IPS DF 6.9 (cell line): ENCODE measurements at places on chromosomes 16 and 17.

DNA sequence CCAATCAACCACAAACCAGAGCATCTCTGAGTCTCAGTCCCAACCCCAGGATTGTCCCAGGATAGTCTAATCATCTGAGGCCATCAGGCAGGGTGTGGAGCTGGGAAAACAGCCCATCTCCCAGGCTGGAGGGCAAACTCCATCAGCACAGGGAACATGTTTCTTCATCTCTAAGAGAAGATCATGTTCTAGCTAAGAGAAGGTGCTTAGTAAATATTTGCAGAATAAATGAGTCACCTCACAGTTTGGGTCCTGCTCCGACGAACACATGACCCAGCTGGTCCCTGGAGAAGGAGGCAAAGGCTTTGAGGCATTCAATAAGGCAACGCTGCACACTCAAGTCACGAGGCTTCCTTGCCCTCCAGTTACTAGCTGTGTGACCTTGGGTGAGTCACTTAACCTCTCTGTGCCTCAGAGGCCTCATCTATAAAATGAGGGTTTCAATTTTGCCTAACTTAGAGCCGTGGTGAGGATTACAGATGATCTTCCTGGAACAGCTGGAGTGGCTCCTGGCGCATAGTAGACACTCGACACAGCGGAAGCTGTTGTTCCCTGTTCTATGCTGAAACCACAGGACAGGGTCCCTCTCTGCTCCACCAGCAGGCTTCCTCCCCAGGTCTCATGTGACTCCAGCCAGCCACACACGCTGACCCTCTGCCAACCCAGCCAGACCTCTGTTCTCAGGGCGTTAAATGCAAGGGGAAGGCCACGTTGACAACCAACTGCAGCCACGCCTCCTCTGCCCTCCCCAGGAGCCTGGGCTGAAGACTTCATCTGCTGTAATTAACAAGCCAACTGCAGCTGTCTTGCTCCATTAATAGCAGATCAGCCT is 10.3 kb upstream of the RPL38 start:
- no peak overlapping the region for H3K4me3 ChIP-seq
- H3K36me3 ChIP-seq: no peaks in the 10 kb centered on the region
- no peak overlapping the region for H3K27ac ChIP-seq
- no peaks in the 10 kb centered on the region for H3K4me1 ChIP-seq

GRCh38 chr16:4306470-4307214 is 9.2 kb upstream of the GLIS2 start:
- no peaks in the 10 kb centered on the region for H3K27me3 ChIP-seq
- H3K36me3 ChIP-seq: no peaks in the 10 kb centered on the region
- H3K4me3 ChIP-seq: peak overlapping the region; percentile 74
- H3K4me1 ChIP-seq: peaks cover 7% of the 10 kb centered on the region

DNA sequence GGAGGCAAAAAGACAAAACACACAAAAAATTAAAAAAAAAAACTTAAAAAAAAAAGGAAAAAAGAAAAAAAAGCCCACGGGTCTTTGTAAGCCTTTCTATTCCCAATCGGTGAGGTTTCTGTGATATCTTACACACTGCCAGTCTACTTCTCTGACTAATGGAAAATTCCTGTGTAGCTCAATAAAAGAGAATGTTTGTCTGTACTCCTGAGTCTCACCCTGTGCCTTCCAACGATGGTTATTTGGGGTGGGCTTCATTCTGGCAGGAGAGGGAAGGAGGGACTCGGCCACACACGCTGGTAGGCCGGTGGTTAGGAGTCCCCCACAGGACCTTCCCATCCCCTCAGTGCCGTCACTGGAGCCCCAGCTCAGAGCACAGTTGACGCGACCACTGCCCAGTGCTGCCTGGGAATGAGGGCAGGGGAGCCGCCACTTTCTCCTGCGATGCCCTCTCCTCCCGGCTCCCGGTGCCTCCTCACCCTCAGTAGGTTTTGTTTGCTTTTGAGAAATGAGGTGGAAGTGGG is 68.0 kb downstream of the AMFR start:
- no peak overlapping the region for H3K4me3 ChIP-seq
- DNase-seq: no peak
- H3K36me3 ChIP-seq: no peaks in the 10 kb centered on the region
- no peak overlapping the region for H3K27ac ChIP-seq

- peaks cover 10% of the 10 kb centered on the region; the same call in 1 of the 2 replicates for H3K4me1 ChIP-seq
- no peak for DNase-seq
- no peaks in the 10 kb centered on the region for H3K36me3 ChIP-seq
- no peaks in the 10 kb centered on the region for H3K27me3 ChIP-seq
These were observed 8.3 kb downstream of the CUEDC1 start for GRCh38 chr17:57946798-57947358.

- H3K4me3 ChIP-seq: no peak overlapping the region
- H3K27me3 ChIP-seq: no peaks in the 10 kb centered on the region; the same call in 1 of the 2 replicates
- H3K4me1 ChIP-seq: peaks cover 23% of the 10 kb centered on the region
- DNase-seq: peak; percentile 97
These were observed 7.2 kb downstream of the SRCIN1 start for GRCh38 chr17:38598536-38598935.

DNA sequence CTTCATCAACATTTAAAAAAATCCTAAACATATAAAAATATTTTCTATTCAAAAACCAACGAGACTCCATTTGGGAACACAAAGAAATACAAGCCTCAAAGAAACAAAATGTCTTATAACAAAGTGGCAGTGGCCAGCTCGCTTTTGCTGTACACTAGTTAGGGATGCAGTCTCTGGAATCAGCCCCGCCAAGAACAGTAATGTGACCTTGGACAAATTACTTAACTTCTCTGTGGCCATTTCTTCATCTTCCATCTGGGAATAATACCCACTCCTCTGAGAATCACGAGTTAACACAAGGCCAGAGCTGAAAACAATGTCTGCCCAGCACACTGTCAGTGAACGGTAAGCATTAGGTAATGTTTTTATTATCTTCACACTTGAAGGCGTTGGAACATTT is 5.6 kb downstream of the STAT5B start:
- no peak overlapping the region for H3K4me3 ChIP-seq
- DNase-seq: no peak
- H3K27me3 ChIP-seq: no peaks in the 10 kb centered on the region
- H3K27ac ChIP-seq: no peak overlapping the region

DNA sequence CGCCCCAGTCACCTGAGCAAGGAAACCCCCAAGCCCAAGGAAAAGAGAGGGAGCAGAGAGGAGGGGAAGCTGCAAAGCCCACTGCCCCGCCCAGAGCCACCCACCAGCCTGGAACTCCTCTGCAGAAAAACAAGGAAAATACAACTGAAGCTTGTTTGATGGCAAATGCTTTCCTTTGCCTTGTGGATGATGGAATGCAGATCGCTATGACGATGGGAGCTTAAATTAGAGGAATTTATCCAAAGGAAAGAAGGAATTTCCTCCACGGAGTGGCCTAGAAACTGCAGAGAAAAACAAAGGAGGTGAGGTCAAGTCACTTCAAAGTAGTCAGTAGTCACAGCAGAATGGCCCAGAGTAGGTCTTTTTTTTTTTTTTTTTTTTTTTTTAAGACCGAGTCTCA is 31.5 kb upstream of the ASGR2 start:
- H3K27ac ChIP-seq: no peak overlapping the region
- H3K4me1 ChIP-seq: 0 out of 2 replicates have a peak, but pooled peaks cover 3% of the 10 kb centered on the region
- no peak overlapping the region for H3K4me3 ChIP-seq
- H3K27me3 ChIP-seq: peaks cover 1% of the 10 kb centered on the region; the same call in 1 of the 2 replicates
- no peaks in the 10 kb centered on the region for H3K36me3 ChIP-seq
- DNase-seq: no peak

DNA sequence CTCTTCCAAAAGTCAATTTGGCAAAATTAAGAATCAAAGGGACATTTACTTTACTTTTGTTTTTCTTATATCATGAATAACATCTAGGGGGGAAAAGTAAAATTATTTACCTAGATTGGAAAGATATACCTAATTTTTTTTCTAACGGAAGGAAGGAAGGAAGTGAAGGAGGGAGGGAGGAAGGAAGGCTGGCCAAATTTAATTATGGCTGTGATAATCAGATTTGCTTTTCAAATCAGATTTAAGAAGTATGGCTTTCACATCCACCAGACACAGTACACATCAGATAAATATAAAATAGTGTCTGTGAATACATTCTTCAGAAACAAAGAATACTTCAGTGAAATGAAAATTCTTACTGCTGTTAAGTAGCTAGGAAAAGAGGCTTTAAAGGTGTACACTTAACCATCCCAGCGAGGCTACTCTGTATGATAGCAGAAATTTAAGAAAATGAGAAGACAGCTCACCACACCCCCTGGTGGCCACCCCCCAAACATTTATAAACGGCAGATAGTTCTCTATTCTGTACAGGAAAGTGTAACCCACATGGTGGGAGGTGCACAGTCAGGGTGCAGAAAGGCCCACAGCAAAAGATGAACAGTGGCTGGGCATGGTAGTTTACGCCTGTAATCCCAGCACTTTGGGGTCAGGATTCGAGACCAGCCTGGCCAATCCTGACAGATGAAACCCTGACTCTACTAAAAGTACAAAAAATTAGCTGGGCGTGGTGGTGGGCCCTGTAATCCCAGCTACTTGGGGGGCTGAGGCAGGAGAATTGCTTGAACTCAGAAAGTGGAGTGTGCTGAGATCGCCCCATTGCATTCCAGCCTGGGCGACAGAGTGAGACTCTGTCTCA is 150.8 kb downstream of the SSH2 start:
- H3K27me3 ChIP-seq: no peaks in the 10 kb centered on the region
- H3K4me3 ChIP-seq: no peak overlapping the region
- H3K4me1 ChIP-seq: no peaks in the 10 kb centered on the region
- no peak overlapping the region for H3K27ac ChIP-seq
- DNase-seq: no peak

GRCh38 chr17:56596691-56597494 is 3.4 kb downstream of the NOG start:
- peaks cover 14% of the 10 kb centered on the region; the same call in 1 of the 2 replicates for H3K27me3 ChIP-seq
- H3K27ac ChIP-seq: no peak overlapping the region
- H3K4me1 ChIP-seq: no peaks in the 10 kb centered on the region

- no peak overlapping the region for H3K27ac ChIP-seq
- H3K4me3 ChIP-seq: no peak overlapping the region
These were observed 28.7 kb upstream of the MYO15B start for GRCh38 chr17:75558666-75559530.

DNA sequence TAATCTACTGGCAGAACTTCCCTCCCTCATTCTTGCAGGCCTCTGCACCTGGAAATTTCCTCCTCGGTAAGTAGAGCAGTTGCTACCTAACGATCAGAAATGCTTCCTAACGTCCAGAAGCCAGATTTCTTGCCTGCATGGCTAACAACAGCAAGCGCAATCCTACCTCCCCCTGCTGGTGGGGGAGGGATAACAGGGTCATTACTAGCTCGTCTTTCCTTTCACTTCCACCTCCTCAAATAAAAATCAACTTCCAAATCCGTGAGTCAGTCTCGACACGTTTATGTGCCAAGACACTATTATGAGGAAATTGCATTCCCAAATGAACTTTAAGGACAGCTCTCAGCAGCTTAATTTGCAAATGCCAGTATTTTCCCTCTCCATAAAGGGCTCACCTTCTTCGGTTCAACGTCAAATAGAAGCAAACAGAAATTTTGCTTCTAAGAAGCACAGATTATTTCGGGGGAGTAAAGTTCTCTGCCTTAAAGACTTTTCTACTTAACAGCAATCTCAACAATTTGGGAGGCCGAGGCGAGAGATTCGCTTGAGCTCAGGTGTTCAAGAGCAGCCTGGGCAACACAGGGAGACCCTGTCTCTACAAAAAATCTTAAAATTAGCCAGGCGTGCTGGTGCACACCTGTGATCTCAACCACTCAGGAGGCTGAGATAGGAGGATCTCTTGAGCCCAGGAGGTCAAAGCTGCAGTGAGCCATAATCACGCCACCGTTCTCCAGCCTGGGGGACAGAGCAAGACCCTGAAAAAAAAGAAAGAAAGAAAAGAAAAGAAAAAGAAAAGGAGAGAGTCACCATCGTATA is 188.6 kb upstream of the PSMD7 start:
- no peak overlapping the region for H3K4me3 ChIP-seq
- peaks cover 3% of the 10 kb centered on the region; the same call in 1 of the 2 replicates for H3K4me1 ChIP-seq
- peak; percentile 87 for DNase-seq
- no peaks in the 10 kb centered on the region for H3K27me3 ChIP-seq
- H3K36me3 ChIP-seq: no peaks in the 10 kb centered on the region

- peaks cover 2% of the 10 kb centered on the region; the same call in 1 of the 2 replicates for H3K4me1 ChIP-seq
- no peak overlapping the region for H3K27ac ChIP-seq
- no peaks in the 10 kb centered on the region for H3K27me3 ChIP-seq
- no peak for DNase-seq
- no peaks in the 10 kb centered on the region for H3K36me3 ChIP-seq
These were observed 190.1 kb upstream of the FOXF1 start for GRCh38 chr16:86320237-86320595.

DNA sequence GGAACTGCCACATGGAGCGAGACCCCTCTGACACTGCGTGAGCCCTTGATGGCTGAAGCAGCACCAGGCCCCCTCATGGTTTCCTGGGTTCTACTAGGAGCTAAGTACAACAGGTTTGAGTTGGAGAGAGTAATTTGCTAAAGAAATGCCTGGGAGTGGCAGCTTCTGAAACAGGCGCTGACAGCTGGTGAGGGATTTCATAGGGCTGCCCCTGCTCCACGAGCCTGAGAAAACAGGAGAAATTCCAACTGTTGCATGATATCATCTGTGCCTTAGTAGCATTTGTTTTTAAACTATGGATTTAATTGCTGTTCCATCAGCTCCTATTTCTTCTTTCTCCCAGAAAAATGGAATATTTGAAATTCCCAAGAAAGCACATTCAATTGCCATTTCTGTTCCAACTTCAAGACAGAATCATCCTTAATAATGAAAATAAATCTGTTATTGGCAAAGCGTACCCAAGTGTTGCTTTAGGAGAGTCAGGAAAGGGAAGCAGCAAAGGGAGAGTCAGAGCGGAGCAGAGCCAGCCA is 78.8 kb upstream of the ANKFN1 start:
- H3K27me3 ChIP-seq: no peaks in the 10 kb centered on the region
- no peak overlapping the region for H3K27ac ChIP-seq
- no peak overlapping the region for H3K4me3 ChIP-seq
- no peaks in the 10 kb centered on the region for H3K4me1 ChIP-seq
- no peak for DNase-seq

- no peak overlapping the region for H3K4me3 ChIP-seq
- no peak for DNase-seq
- H3K27ac ChIP-seq: no peak overlapping the region
- H3K27me3 ChIP-seq: no peaks in the 10 kb centered on the region
- no peaks in the 10 kb centered on the region; the same call in 1 of the 2 replicates for H3K4me1 ChIP-seq
These were observed 22.2 kb upstream of the DNAH17 start for GRCh38 chr17:78599419-78599818.

- no peaks in the 10 kb centered on the region for H3K36me3 ChIP-seq
- no peaks in the 10 kb centered on the region for H3K27me3 ChIP-seq
- no peak overlapping the region for H3K27ac ChIP-seq
- no peak overlapping the region for H3K4me3 ChIP-seq
- DNase-seq: no peak
These were observed 113.2 kb upstream of the LHX1 start for GRCh38 chr17:36823850-36824677.

- no peak overlapping the region for H3K27ac ChIP-seq
- H3K27me3 ChIP-seq: no peaks in the 10 kb centered on the region; the same call in 1 of the 2 replicates
- peaks cover 2% of the 10 kb centered on the region; the same call in 1 of the 2 replicates for H3K4me1 ChIP-seq
- DNase-seq: no peak
These were observed 5.5 kb upstream of the RHBDF2 start for GRCh38 chr17:76506408-76507345.

- no peaks in the 10 kb centered on the region for H3K36me3 ChIP-seq
- no peaks in the 10 kb centered on the region for H3K4me1 ChIP-seq
- H3K4me3 ChIP-seq: no peak overlapping the region
- H3K27me3 ChIP-seq: no peaks in the 10 kb centered on the region
- H3K27ac ChIP-seq: no peak overlapping the region
These were observed 19.8 kb upstream of the CMIP start for GRCh38 chr16:81424771-81425170.

GRCh38 chr17:61072648-61073047 is 327.0 kb upstream of the TBX2 start:
- H3K4me1 ChIP-seq: no peaks in the 10 kb centered on the region
- DNase-seq: no peak
- H3K4me3 ChIP-seq: no peak overlapping the region
- no peaks in the 10 kb centered on the region for H3K27me3 ChIP-seq
- no peak overlapping the region for H3K27ac ChIP-seq
